H7 (cell line): ENCODE measurements at places on chromosomes 11 and 22.
A peak's percentile ranks its signal among the peaks of the same experiment; 100 is the strongest.

DNA sequence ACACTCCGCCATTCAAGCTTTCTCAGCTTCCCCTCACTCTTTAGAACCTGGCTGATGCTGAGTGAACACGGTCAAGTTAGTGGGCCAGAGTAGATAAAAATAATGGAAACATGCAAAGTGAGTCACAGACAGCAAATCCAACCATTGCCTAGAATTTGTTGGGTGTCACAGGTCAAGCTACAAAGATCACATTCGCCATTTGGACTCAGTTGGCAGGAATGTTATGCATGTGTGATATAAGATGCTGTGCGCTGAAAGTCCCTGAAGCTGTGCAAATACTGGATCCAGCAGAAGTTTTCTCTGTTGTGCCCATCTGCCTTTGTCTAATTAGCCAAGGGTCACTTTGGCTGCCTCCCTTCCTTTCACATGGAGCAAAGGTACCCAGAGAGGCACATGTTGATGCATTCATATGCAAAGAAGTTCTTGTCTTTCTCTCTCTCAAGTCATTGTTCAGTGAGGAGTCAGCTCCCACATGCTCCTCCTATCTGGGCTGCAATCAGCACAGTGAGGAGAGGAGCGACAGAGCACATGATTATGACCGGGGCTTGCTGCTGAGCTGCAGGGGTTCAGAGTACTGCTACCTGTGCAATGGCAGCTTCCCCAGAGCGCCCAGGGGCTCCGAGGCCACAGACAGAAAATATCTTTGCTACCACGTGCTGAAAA is 39.7 kb downstream of the FLI1 start:
- peak; percentile 80 for DNase-seq

DNA sequence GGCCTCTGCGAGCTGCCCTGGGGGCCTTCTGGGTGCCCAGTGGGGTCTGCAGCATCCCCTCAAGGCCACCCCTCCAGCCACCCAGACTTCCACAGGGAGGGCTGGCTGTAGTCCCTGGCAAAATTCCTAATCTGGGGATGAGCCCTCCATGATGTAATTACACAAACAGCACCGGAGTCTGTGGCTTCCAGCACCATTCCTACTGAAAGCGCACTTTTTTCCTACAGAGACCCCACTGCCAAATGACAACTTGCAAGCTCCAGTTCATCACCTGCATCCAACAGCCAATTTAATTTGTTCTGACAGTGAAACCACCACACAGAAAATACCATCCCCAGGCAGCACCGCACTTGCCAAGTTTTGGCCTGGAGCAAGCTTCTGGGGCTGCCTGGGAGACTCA is 70.4 kb downstream of the TRMU start:
- no peak for DNase-seq

GRCh38 chr22:41152902-41153301 is 52.2 kb upstream of the L3MBTL2 start:
- DNase-seq = no peak

GRCh38 chr22:39220890-39221850 is 23.6 kb downstream of the PDGFB start:
- DNase-seq = peak; percentile 12
